Activated naive CD4-positive, alpha-beta T cell treated with Interleukin-2 at 50 U/mL for 16 hours (primary cell): ENCODE measurements at places on chromosomes 7 and 10.

- DNase-seq, result no peak
These were observed 149.3 kb downstream of the ELFN1 start for GRCh38 chr7:1819259-1819841.

GRCh38 chr7:15778191-15778590 lies 91.7 kb upstream of the MEOX2 start:
- no peak for DNase-seq

DNA sequence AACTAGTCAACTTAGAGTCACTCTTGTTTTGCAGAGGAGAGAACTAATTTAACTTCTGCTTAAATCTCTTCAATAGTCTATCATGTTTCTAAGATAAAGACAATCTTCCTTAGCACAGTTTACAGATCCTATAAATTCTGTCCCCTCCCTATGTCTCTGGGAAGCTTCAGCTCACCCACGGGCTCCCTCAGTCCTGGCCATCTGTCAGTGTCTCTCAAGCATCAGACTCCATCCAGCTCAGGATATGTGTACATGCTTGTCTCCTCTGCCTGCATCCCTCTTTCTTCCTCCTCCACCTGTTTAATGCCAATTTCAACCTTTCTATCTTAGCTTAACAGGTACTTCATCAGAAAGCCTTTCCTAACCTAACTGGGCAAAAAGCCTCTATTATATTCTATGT lies 177.1 kb upstream of the PTER start:
- no peak for DNase-seq

GRCh38 chr10:108392286-108392685 lies 1227.8 kb upstream of the SORCS1 start:
- DNase-seq, result no peak

- no peak for DNase-seq
These were observed 10.0 kb upstream of the EMX2 start for GRCh38 chr10:117532451-117533107.

GRCh38 chr7:100066953-100067352 lies 14.6 kb downstream of the ZNF3 start:
- no peak for DNase-seq

- DNase-seq, result no peak
These were observed 26.0 kb upstream of the PLEKHA1 start for GRCh38 chr10:122348512-122348911.
